Brain microvascular endothelial cell (primary cell): ENCODE measurements at places on chromosomes 6 and 20.

DNA sequence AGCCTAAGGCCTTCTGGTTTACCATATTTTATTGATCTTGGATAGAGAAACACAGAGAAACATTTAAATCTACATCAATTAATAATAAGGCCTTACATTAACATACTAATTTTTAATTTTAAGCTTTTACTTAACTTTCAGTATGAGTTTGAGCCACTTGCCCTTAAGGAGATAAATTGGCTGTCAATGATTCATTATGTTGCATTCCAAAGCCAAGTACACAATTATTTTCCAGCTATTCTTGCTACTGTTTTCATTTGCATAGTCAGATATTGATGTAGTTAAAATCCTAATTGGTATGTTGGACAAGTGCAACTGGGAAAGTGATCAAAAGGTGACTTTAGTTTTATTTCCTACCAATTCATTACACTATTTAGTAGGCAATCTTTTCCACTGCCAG lies 58.2 kb downstream of the MOCS1 start:
- no peak for DNase-seq

DNA sequence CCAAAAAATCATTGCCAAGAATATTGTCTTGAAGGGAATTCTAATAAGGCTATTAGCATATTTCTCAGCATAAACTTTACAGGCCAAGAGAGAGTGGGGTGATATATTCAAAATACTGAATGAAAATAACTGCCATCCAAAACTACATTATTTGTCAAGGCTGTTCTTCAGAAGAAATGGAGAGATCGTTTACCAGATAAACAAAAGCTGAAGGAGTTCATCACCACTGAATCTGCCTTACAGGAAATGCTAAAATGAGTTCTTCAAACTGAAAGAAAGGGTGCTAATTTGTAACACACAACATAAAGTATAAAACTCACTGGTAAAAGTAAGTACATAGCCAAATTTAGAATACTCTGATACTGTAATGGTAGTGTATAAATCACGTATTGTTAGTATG lies 517.0 kb downstream of the TENT5A start:
- no peak for DNase-seq

GRCh38 chr20:25238319-25239037 lies 9.4 kb upstream of the PYGB start:
- peak; percentile 75 for DNase-seq

DNA sequence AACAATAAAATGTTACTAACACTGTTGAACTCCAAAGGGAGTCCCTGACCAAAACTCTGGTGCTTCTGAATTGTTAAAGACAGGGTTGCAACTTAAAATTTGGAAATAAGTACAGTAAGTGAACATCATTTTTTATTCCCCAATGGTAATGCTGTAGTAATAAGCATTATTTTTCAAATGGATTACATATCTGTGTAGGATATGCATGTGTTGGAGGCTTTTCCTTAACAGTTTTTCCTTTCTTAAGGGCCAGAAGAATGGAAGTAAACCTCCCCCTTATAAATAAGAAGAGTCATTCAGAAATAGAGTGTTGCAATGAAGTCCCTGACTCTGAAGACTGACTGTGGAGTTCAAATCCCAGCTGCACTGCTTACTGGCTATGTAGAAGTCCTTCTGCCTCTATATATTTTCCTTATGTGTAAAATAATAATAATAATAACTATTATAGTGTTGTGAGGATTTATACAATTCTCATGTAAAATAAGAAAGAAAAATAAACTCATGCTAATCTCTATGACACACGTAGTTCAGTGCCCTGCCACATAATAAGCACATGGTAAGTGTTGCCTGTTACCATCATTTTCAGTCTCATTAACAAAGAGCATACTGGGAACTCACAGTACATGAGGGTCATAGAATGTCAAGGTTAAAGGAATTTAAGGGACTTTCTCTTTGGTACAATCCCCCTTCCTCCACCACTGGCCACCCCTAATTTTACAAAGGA lies 129.8 kb upstream of the SMLR1 start:
- DNase-seq, result no peak

GRCh38 chr6:144310765-144311164 lies 25.6 kb downstream of the UTRN start:
- DNase-seq, result no peak

GRCh38 chr20:37246736-37247135 lies 14.9 kb downstream of the GHRH start:
- DNase-seq, result no peak

- DNase-seq, result no peak
These were observed 3.2 kb downstream of the MARCKS start for GRCh38 chr6:113860181-113860955.

DNA sequence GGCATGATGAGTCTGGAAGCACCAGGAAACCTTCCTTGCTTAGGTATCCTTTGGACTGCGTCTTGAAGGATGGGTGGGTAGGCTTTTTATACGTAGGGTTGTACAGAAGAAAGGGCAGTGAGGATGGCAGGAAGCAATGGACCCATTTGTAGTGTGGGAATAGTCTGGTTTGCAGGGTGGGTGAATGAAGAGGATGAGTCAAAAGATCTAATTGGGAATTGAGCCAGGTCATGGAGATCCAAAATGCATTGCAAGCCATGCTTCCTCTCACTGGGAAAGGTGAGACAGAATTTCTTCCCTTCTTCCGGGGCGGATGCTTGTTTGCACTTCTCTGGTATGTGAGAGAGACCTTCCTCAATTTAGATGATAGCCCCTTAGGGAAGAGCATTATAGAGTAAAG lies 10.1 kb upstream of the BTBD3 start:
- no peak for DNase-seq

GRCh38 chr6:104958178-104959025 lies 1.5 kb downstream of the LIN28B start:
- DNase-seq, result no peak
